ENCODE measurements at places on chromosomes 2 and 18. TPM values are rescaled to one million over a fixed set of nuclear protein-coding genes. Genes with fewer than 3 reads are reported as not detected.

Gene IL36RN
- not detected for total RNA-seq

Gene OR6B2
- total RNA-seq, result not detected

Gene RMDN2
- total RNA-seq, result 5.8 TPM

Gene SETBP1
- 7.1 TPM for total RNA-seq

Gene C2orf42
- total RNA-seq, result 14.1 TPM

Gene TXNDC2
- total RNA-seq, result not detected

Gene VWA3B
- total RNA-seq, result 0.38 TPM

Gene CCDC74A
- total RNA-seq, result 0.65 TPM

Gene STPG4
- not detected for total RNA-seq

Gene CPLX4
- not detected for total RNA-seq

Gene UGT1A3
- not detected for total RNA-seq

Gene FNDC4
- 2.9 TPM for total RNA-seq

Gene LIPG
- not detected for total RNA-seq

Gene CRYBA2
- total RNA-seq, result not detected

Gene UGT1A10
- not detected for total RNA-seq

Gene DCC
- not detected for total RNA-seq

Gene INHBB
- 7.1 TPM for total RNA-seq

Gene COL4A4
- 13.6 TPM for total RNA-seq

Gene CFC1B
- total RNA-seq, result not detected

Gene CYS1
- 3.2 TPM for total RNA-seq

Gene SCYGR4
- not detected for total RNA-seq

Gene SPATA3
- not detected for total RNA-seq

Gene SERPINB3
- total RNA-seq, result not detected

Gene CMPK2
- total RNA-seq, result 3.4 TPM

Gene CACNB4
- total RNA-seq, result 0.35 TPM

Gene DES
- total RNA-seq, result 13,356 TPM

Gene COLEC12
- 9.9 TPM for total RNA-seq

Gene HOXD13
- total RNA-seq, result not detected

Measured in Right ventricle myocardium inferior (tissue), 1 donor.